Mucosa of descending colon (tissue), 3 donors: ENCODE measurements at places on chromosomes 3 and 15. TPM values are rescaled to one million over a fixed set of nuclear protein-coding genes. Genes with fewer than 3 reads are reported as not detected.

DNA sequence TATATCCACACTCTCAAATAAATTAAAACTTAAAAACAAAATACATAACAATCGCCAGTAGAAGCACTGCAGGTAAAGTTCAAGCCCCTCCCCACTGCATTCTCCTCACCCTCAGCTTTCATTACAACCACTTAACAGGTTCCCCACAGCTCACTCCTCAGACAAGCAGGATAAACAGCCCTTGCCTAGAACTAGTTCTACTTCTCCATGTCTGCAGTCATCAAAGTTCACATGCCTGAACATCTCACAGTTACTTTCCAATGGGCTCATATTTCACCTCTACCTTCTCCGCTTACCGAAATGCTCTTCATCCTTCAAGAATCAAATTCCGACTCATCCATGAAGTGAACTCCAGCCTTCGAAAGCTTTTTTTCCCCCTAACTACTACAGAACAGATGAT, 4.1 kb downstream of the YEATS2 start:
- DNase-seq, result no peak

DNA sequence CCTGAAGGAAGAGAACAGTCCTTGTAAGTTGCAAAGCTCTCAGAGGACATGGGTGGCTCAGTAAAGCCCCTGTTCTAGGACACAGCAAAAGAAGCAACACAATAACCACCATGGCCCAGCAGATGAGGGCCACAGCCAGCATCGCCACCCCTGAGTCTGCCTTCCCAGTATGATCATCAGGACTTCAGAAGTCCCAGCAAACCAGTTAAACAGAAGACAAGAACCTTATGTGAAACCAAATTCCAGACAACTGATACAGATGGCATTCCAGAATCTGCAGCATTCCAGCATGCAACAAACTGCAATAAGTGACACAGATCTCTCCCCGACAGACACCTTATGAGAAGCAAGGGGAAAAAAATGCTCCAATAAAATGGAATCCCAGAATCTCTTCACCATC, 30.4 kb downstream of the SPINK8 start:
- no peak for DNase-seq

DNA sequence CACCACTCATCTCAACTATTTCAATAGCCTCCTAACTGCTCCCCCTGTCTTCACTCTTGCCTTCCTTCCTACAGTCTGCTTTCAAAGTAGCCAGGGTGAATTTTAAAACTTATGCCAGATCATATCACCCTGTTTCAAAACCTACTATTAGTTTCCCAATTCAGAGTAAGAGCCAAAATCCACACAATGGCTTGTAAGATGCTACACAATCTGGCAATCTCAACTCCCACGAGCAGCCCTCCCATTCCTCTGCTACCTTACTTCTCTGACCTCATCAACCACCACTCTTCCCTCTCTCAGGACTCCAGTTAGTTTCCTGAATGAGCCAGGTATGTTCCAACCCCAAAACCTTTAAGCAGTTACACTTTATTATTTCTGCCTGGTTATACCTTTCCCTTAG, 62.5 kb downstream of the VPS13C start:
- DNase-seq, result no peak

DNA sequence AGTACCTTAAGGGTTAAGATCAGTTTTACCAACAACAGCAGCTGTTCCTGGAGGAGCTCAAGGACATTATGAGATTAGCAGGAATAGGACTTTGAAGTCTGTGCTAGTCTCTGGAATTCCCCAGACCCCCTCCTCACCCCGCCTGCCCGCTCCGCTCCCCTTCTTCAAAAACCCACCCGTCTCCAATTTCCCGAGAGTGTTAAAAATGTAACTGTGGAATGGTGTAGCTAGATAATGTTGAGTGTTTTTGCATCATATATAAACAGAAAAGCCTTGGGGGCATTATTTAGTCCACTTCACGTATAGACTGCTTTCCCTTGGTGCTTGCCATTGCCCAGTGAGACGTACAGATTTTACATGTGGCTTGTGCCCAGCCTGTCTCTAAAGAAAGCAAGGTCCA, 65.0 kb upstream of the SEMA6D start:
- no peak for DNase-seq

Gene GADL1
- total RNA-seq, result not detected

DNA sequence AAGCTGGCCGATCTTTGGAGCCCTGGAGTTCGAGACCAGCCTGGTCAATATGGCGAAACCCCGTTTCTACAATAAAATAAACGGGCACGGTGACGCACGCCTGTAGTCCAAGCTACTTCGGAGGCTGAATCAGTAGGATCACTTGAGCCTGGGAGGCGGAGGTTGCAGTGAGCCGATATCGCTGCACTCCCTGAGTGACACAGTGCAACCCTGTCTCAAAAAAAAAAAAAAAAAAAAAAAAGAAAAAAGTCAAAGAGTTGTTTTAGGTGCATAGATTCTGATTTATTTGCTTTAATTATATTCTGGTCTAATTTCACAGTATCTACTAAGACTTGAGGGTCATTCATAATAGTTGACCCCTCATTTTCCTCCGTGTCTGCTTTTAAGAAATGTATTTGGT, 1.7 kb downstream of the ARL13B start:
- no peak for DNase-seq

DNA sequence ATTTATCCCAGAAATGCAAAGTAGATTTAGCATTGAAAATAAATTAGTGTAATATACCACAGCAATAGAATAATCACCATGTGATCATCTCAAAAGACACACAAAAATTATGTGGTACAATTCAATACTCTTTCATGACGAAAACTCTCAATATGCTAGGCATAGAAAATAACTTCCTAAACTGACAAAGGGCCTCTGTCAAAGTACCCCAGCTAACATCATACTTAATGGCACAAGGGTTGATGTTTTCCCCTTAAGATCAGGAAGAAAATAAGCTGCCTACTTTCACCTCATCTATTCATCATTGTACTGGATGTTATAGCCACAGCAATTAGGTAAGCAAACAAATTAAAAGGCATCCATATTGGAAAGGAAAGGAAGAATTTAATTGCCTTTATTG, 22.7 kb upstream of the NIPA2 start:
- no peak for DNase-seq

GRCh38 chr3:29718661-29719065, 437.8 kb downstream of the RBMS3 start:
- no peak for DNase-seq
